Bone marrow (tissue), 2 donors: ENCODE measurements at places on chromosomes 3 and 15.

DNA sequence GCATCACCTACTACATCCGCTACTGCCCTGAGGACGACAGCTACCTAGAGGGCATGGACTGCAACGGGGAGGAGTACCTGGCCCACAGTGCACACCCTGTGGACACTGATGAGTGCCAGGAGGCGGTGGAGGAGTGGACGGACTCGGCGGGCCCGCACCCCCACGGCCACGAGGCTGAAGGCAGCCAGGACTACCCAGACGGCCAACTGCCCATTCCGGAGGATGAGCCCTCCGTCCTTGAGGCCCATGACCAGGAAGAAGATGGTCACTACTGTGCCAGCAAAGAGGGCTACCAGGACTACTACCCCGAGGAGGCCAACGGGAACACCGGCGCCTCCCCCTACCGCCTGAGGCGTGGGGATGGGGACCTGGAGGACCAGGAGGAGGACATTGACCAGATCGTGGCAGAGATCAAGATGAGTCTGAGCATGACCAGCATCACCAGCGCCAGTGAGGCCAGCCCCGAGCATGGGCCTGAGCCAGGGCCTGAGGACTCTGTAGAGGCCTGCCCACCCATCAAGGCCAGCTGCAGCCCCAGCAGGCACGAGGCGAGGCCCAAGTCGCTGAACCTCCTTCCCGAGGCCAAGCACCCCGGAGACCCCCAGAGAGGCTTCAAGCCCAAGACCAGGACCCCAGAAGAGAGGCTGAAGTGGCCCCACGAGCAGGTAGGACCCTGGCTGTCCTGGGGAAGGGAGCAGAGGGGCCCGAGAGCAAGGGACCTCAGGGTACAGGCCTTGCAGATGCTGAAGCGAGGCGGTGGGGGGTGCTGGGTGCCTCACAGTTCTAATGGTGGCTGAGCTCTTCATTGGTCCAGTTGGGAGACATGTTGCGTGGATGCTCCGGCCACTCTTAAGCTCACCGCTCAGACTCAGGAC lies 168.6 kb downstream of the APBA2 start:
- no peak for DNase-seq

DNA sequence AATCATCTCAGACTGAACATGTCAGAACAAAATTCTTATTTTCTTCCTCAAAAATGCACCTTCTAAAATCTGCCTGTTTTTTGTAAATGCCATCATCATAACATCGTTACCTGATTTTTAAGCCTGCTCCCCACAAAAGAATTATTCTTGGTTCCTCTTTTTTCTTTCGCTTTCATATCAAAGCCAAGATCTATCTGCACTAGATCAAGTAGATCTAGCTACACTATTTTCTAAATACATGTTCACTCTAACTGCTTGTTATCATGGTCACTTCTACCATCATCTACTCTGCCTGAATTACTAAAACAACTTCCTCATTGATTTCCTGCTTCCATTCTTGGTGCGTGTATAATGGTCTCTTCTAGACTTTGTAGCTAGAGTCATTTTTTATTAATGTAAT lies 217.7 kb downstream of the ARPP21 start:
- DNase-seq: no peak

- DNase-seq: no peak
Measured at GRCh38 chr15:58292751-58293175, 139.0 kb upstream of the LIPC start.

DNA sequence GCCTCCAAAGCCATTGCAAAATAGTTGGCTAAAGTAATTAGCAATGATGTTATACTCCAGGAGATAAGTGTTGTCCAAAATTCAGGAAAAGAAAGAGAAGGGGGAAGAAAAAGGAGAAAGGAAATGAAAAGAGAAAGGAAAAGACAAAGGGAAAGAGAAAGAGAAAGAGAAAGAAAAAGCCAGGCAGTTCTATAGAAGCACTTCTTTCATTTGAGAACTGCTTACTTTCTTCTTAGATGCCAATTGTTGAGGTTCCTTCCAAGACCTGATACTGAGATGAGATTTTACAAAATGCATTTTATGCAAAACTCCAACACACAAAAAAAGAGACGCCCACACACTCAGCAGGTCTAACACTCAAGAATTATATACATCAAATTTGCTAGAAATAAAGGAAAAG lies 298.4 kb downstream of the KCNH8 start:
- DNase-seq: no peak

- no peak for DNase-seq
Measured at GRCh38 chr3:4806535-4807108, 172.6 kb upstream of the BHLHE40 start.

DNA sequence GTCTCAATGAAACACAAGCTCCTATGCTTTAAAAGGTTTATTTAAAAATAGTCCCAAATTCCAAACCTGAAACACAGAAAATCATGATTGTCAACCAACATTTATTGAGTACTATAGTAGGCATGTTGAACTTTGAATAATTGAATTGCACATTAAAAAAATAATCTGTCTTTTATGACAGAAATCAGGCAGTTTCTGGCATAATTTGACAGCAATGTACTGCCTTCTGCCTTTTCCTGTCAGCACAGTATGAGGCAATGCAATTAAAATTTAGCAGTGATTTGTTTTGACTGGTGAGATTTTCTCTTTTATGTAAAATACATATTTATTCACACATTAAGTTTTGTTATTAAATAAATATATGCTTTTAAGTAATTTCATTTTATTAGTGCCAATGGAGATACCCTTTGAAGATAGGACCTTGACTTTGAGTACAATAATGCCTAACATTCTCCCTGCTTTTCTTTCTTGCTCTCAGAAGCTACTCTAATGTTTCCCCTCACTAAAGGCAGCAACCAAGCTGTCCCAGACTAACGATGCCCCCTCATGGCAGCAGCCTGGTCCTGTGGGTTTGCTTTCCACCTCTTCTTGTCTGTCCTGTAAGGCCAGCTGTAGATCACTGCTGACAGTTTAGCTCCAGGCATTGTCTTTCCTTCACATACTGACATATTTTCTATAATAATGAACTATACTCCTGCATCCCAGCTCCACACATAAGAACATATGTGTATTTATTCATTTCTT lies 346.7 kb downstream of the IL20RB start:
- DNase-seq: no peak

- no peak for DNase-seq
Measured at GRCh38 chr15:40317580-40317979, 5.9 kb upstream of the INAFM2 start.

- DNase-seq: no peak
Measured at GRCh38 chr15:26223720-26224119, 360.6 kb upstream of the ATP10A start.

DNA sequence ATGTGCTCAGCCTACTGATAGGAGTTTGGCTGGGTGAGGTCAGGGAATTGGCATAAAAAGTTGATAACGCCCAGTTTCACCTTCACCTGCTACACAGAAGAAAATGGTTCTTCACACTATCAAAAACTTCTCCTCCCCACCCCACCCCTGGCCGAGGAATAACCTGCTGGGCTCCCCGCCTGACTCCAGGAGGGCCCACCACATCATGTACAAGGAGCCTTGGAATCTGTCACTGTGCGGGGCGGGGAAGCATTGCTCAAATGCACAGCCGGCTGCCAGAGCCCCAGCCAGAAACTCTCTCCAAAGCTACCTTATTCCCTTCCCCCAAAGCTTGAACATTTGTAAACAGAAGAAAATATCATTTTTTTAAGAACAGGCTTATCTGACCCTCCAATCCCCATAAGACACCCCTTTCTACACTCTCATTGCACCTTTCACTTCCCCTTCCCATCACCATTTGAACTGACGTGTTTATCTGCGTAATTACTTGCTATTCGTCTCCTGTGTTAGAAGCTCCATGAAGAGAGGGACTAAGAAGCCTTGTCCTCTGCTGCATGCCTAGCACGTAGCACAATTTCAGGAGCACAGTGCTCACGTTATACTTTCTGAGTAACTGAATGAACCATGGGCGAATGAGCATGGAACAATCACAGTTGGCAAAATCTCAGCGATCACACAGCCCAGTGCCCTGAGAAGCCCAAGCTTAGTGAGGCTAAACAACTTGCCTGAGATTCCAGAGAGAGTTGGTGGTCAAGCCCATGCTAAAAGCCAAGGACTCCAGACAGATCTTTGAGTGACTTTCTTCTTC lies 82.9 kb downstream of the HES1 start:
- DNase-seq: no peak

DNA sequence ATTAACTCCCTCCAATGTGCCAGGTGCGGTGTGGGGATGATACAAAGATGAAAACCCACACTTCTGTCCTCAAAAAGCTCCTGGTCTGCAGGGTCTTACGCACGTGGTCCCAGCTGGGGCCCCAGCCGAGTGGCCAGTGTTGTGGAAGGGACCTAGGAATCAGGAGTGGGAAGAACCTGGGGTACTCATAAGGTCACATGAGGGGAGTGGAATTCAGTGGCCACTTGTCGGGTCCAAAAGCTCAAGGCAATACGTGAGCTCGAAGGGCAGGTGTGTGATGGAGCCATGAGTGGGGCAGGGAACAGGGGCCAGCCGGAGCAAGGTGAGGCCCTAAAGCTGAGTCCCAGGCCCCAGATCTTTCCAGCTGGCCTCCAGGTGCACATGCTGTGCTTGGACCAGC lies 260.0 kb upstream of the LYSMD4 start:
- DNase-seq: no peak

GRCh38 chr15:33068007-33068481 lies 126.5 kb downstream of the FMN1 start:
- DNase-seq: peak; percentile 26

DNA sequence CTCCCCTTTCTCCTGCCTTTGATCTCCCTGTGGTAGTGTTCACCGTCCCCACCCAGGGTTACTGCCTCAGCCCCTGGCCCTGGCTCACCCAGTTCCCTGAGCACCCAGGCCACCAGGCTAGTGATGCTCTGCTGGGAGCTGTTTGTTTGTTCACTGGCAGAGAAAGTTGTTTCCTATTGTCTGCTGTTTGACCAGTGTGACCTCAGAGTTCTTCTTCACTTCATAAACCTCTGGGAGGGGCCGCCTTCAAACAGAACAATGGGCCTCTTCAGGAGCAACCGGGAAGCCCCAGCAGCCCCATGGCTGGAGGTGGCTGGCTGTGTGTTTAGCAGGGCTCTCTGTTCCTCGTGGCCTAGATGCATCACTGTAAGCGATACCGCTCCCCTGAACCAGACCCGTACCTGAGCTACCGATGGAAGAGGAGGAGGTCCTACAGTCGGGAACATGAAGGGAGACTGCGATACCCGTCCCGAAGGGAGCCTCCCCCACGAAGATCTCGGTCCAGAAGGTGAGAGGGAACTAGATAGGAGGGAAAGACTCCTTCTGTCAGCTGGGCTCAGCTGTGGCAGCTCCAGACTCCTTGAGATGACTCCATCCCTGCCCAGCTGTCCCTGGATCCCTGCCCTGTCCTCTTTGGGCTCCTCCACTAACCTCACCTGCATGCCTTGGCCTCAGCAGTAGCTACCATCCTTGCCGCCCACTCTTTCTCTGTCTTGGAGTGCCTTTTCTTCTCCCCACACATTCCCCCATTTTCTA lies 3.4 kb downstream of the CLK3 start:
- DNase-seq: no peak

GRCh38 chr3:109095166-109095565 lies 22.8 kb downstream of the MORC1 start:
- DNase-seq: no peak

DNA sequence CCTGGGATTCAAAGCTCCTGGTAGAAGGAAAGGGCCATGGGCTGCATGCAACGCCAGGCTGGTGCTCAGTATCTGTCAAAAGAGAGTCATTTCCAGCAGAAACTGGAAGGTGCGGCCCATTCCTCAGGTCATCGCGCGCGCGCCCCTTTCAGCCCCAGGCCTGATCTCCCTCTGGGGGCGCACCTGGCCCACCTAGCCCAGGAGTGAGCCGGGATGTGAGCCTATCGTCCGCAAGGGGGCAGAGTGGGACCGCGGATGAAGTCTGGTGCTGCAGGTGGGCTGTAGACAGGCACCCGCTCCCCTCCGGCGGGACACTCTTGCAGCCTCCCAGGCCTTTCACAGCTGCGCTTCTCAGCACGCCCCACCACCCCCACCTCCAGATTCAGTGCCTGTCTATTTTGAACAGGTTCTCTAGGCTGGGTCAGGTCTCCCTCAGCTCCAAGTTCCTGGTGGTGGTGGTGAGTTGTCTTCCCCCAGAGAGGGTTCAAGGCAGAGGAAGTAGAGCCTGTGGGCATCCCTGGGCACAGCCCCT lies 5.8 kb upstream of the RPL29 start:
- peak; percentile 32 for DNase-seq

DNA sequence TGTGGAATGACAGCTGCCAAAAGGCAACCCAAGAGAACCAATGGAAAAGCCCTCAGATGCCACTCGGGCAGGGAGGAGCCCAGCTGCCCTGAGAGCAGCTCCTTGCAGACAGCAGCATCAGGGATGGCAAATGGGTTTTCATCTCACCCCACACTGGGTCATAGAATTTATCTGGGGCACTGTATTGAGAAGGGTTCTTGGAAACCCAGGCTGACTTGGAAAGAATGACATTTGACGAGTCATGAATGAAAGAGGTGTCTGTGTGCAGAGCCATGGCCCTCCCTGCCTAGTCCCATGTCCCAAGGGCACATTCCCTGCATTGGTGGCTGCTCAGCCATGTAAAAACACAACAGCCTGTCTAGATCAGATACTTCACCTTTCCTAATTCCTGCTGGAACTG lies 157.9 kb upstream of the BHLHE40 start:
- DNase-seq: no peak

- DNase-seq: no peak
Measured at GRCh38 chr3:111541911-111542483, at the start of gene CD96. Gene CD96 (plus strand): TSS chr3:111542197. CDS start chr3:111542249, 52 bp downstream.

GRCh38 chr3:11530153-11530721 lies 113.5 kb downstream of the VGLL4 start:
- no peak for DNase-seq

DNA sequence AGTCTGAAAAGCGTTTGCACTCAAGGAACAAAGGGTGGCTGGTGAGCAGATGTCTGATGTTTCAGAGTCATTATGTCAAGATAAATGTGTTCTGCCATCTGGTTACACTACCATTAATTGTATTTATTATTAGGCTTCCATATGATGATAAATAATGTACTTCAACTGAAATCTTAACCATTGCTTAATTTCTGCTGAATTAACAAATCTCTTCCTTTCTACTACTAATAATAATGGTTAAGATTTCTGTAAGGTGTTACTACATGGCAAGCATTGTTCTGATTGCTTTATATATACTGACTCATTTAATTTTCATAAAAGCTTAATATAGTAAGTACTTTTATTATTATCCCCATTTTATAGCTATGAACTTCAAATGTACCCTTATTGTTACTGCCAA lies 68.4 kb upstream of the GALNT15 start:
- no peak for DNase-seq

DNA sequence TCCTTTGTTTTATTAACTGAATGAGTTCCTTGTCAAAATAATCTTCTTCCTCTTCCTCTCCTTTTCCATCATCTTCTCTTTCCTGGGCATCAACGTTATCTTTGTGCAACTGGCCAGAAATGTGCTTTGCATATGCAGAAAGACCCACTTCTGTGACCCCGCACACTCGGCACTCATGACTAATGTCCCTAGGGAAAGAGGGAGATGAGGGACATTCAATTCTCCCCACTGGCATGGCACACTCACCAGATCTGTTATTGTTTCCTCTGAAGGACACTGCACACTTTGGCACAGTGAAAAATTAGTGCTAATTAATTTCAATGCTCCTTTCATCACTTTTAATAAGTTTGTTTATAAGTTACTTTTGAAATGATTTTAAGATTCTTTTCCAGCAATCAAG lies 34.0 kb downstream of the ZNF106 start:
- DNase-seq: no peak
